ENCODE measurements at places on chromosomes 1 and 21. TPM values are rescaled to one million over a fixed set of nuclear protein-coding genes. Genes with fewer than 3 reads are reported as not detected.

DNA sequence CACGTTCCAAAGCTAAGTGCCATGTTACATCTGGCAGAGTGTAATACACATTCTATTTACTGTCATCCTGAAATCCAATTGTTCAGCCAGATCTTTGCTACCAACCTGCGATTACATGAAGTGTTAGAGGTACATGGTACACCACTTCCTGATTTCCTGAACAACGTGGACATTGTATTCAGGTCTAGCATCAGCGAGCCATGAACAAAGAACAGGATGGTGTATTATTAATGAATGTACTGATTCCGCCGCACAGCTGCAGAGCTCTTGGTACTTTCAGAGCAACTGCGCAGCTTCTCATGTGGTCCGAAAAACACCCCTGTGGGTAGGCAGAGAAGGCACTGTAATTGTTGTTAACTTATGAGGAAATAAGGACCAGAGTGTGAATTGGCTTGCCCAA, 511.4 kb downstream of the AJAP1 start:
- H3K4me1 ChIP-seq = no peaks in the 10 kb centered on the region
- H3K36me3 ChIP-seq = no peaks in the 10 kb centered on the region
- H3K27ac ChIP-seq = no peak overlapping the region
- DNase-seq = no peak
- no peaks in the 10 kb centered on the region for H3K27me3 ChIP-seq

Gene KLF17
- 0.04 TPM for polyA plus RNA-seq

DNA sequence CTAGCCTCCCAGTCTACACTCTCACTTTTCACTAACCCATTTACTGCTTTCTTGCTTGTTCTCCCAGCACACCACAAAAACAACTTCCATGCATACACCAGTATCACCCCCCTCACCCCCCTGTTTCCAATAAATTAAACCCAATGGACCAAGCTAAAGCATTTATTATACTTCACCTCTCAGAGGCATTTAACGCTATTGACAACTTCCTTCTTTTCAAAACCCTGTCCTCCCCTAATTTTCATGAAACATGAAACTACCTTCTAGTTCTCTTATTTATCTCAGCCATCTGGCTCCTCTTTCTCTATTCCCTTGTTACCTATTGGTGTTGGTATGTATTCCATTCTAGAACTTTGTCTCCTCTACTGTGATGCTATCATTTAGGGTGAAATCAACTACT, 32.3 kb downstream of the PTPRC start:
- no peaks in the 10 kb centered on the region for H3K4me1 ChIP-seq
- no peaks in the 10 kb centered on the region for H3K27me3 ChIP-seq
- no peak for DNase-seq
- H3K4me3 ChIP-seq = no peak overlapping the region
- peak overlapping the region; percentile 48 for H3K27ac ChIP-seq
- H3K36me3 ChIP-seq = no peaks in the 10 kb centered on the region

- no peak for DNase-seq
- H3K27me3 ChIP-seq = no peaks in the 10 kb centered on the region
- H3K27ac ChIP-seq = no peak overlapping the region
- H3K4me1 ChIP-seq = no peaks in the 10 kb centered on the region
- no peak overlapping the region for H3K4me3 ChIP-seq
Observed at GRCh38 chr1:204623365-204623893, 62.1 kb downstream of the LRRN2 start.

- no peaks in the 10 kb centered on the region for H3K27me3 ChIP-seq
- no peak overlapping the region for H3K4me3 ChIP-seq
- H3K4me1 ChIP-seq = no peaks in the 10 kb centered on the region
- no peak overlapping the region for H3K27ac ChIP-seq
Observed at GRCh38 chr21:21662776-21663175, 664.6 kb downstream of the NCAM2 start.

Gene DYNLT4
- 1.5 TPM for polyA plus RNA-seq

All from left lung (tissue), 14 donors.